ENCODE measurements at places on chromosomes 5 and 9.

GRCh38 chr5:5473226-5473625 is 50.7 kb downstream of the ICE1 start:
- DNase-seq, result no peak

DNA sequence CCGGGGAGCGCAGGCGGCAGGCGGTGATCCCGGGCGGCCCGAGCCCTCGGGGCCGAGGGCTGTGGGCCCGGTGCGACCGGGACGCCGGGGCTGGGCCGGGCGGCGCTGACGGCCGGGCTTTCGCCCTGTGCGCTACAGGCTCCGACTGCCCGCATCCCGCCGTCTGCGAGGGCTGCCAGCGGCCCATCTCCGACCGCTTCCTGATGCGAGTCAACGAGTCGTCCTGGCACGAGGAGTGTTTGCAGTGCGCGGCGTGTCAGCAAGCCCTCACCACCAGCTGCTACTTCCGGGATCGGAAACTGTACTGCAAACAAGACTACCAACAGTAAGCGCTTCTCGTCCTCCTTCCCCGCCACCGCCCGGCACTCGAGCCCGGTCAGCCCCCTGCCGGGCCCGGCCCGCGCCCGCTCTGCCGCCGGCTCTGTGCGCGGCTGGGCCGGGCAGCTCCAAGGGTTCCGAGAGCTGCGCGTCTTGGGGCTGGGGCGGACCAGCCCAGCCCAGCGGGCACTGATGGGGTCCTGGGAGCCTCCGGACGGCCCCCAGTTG is 1.6 kb downstream of the LMX1B start:
- DNase-seq, result no peak

GRCh38 chr9:18490641-18491370 is 16.9 kb downstream of the ADAMTSL1 start:
- DNase-seq, result no peak

- no peak for DNase-seq
Measured at GRCh38 chr9:85290019-85290418, 451.7 kb downstream of the AGTPBP1 start.

DNA sequence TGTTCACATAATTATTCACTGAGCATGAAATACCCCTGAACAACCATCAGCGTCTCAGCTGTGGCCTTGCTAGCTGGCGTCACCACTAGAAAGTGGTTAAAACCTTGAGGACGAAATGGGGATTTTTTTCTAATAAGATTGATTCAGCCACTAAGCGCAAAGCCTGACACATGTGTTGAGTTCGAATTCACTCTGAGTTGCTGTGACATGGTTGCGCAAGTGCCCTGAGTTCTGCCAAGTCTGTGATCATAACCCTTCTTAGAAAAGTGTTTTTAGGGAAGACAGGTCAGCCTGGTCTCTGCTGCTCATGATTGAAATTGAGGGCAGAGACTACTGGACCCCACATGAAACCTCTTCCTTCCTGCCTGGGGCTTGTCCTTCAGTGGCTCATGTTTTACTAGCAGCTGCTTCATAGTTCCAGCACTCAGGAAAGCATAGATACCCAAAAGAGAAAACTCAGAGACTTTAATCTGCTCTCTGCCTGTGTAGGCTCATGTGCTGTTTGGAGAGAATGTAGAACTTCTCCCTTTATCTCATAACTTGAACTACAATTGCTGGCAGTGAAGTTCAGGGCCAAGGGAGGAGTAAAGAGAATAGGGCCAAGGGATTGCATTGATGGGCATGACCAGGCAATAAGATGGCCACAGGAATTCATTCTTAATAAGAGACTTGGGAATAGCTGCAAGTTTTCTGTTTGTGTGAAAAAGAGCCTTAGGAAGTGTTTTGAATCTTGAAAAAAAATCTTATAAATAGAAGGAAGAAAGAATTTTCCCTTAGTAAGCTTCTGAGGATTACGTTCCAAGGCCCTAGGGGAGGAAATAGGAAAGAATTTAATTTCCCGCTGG is 66.8 kb upstream of the CXCL14 start:
- no peak for DNase-seq

All from Karpas-422 (cell line).